Esophagus squamous epithelium (tissue), 5 donors: ENCODE measurements at places on chromosomes 6 and 20.

DNA sequence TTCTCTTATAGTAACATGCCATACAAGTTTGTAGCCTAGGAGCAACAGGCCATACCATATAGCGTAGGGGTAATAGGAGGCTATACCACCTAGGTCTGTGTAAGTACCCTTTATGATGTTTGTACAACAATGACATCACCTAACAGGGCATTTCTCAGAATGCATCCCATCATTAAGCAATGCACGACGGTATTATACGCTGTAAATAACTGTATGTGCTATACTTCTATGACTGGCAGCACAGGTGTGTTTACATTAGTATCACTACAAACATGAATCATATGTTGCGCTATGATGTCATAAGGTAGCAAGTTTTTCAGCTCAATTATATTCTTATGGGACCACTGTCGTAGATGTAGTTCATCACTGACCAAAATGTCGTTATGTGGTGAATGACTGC is 31.0 kb downstream of the ADNP start:
- no peak for DNase-seq

- DNase-seq: no peak
Measured at GRCh38 chr20:21557241-21558020, 43.6 kb upstream of the NKX2-2 start.

GRCh38 chr20:61954276-61955021 is 111.2 kb downstream of the TAF4 start:
- DNase-seq: no peak

GRCh38 chr6:101608703-101609102 is 215.2 kb downstream of the GRIK2 start:
- no peak for DNase-seq

DNA sequence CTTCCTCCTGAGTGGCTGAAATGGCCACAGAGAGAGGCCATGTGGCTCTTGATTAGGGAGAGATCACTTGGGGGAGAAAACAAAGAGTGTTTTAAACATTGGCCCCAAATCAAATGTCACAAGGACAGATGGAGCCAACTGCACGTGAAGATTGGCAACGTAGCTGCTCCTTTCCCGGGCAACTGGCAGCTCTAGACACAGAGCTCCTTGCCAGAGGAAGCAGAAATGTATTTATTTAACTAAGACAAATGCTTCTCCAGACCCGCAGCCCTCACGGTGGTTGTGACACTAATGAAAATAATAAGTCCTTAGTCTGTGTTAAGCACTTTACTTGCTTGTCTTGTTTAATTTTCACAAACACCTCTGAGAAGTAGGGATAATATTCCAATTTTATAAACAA is 49.6 kb upstream of the DSN1 start:
- DNase-seq: no peak

DNA sequence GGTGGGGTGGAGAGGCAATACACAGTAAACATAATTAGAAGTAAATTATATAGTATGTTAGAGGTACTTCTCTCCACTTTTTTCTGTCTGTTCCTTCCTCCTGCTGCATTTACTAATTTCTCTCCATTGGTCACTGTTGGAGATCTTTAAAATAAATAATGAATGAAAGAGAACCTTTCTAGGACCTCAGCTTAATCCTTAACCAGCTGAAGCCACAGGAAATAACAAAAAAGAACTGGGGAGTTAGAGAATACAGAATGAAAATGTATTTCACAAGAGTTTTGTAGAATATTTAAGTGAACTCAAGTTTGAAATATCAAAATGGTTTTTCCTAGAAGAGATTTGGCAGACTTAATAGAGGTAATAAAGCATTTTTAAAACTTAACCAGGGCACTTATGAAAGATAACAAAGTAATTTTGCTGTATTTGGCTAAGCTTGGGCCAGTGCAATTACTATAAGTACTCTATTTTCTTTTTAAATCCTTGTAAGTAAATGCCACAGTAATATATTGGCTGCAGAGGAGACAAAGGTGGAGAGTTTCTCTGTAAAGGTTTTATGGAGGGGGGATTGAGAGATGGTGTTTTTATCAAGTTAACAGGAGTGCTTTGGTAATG is 405.0 kb downstream of the CDKAL1 start:
- DNase-seq: no peak

DNA sequence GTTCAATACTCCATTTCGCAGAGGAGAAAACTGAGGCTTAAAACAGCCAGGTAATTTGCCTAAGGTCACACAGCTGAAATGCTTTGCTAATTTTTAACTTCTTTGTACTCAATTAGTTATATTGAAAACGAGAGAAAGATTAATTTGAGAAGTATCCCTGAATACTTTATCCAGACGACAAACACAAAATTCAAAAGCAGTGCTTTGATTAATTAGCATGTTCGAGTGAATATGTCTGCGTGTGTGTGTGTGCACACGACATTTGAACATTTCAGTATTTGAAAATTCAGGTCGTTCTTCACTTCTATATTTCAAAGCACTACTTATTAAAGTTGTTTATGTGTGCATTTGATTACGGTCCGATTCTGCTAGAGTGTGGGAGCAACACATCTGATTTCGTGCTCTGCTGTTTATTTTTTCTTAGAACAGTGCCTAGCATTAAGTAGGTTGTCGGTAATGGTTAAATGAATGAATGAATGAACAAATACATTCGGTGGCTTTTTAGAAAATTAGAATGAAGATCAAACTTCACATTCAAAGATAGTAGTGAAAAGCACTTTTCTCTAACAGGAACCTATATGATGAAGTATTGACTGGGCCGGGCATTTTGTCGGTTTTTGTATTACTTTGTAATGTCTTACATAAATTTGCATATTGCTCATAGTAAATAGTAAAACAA is 36.9 kb upstream of the SYNCRIP start:
- no peak for DNase-seq

DNA sequence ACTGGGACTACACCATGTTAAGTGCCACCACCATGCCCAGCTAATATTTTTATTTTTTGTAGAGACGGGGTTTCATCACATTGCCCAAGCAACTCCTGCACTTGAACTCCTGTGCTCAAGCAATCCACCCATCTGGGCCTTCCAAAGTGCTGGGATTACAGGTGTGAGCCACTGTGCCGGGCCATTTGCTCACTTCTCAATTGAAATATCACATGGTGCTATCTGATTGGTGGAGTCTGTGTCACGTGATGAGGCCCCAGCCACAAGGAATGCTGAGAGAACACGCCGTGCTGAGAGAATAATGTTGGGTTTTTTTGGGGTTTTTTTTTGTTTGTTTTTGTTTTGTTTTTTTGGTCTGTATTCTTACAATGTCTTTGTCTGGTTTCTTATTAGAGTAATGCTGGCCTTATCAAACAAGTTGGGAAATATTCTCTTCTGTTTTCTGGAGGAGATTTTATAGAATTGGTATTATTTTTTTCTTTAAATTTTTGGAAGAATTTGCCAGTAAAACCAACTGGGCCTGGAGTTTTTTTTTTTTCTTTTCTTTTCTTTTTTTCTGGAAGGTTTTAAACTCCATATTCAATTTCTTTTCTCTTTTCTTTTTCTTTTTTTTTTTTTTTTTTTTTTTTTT is 183.2 kb upstream of the KCNG1 start:
- DNase-seq: no peak

DNA sequence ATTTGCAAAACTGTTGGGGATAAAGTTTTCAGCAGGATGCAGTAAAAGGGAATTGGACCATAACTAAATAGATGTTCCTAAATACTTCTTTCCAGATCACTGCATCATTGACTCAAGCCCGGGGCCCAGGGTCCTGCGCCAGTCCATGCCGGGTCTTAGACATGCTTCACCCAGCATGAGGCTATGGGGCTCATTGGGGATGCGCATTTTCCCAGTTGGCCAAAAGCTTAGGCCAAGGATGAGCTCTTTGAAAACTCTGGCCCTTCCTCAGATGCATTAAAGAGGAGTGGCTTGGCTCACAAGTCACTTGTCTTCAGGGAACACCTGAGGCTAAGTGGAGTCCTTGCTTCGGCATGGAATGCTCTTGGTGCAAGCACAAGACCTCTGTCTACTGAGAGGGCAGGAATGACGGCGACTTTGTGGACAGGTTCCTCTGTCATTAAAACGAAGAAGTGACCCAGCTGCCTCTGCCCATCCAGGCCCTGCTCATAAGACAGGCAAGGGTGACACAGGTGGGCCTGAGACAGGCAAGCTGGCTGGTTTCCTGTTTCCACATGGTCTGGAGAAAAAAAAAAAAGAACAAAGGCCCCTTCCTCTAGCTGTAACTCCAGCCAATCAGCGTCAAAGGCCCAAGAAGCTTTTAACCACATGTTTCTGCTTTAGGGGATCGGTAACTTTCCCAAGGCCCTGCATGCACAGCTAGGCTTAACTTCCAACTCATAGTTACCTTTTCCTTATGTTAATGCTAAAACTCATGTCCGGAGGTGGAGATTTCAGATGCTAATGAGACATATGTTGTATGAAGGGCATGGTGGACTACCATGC is 81.4 kb upstream of the CDH4 start:
- DNase-seq: no peak

GRCh38 chr6:119915971-119916370 is 566.4 kb upstream of the MAN1A1 start:
- no peak for DNase-seq

DNA sequence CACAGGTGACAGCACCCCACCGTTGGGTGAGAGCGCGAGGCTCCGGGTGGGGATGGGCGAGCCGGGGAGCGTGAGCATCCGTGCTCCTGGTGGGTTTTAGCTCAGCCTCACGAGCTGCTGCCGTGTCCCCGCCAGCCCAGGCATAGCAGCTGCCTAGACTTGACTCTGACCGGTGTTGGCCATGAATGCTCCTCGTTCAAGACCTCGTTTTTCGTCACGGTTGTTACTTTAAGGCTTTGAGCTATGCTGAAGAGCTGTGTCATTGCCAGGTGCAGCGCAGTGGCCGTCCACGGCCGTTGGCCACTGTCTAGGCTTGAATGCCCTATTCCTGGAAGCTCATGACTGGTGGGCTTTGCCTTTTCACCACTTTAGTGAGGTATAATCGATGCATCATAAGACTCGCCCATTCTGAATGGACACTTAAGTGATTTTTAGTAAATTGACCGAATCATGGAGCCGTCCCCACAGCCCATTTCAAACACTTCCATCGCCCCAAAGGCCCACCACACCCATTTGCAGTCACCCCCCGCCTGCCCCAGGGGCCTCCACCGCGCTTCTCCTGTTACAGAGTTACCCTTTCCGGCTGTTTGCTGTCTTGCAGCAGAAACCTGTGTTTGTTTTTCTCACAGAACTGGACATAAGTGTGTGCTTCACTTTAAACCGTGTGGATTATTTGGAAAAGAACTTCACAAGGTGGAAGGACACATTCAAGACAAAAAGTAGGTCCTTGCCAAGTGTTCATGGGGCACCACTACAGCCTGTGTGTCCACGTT is 21.4 kb upstream of the ADRM1 start:
- no peak for DNase-seq

- no peak for DNase-seq
Measured at GRCh38 chr6:169618526-169619490, 83.0 kb downstream of the WDR27 start.

- DNase-seq: no peak
Measured at GRCh38 chr20:16314748-16315159, 258.5 kb downstream of the KIF16B start.

GRCh38 chr6:109039795-109040194 is 54.9 kb downstream of the SESN1 start:
- DNase-seq: no peak

GRCh38 chr20:57439432-57439831 is 48.2 kb downstream of the RBM38 start:
- no peak for DNase-seq

DNA sequence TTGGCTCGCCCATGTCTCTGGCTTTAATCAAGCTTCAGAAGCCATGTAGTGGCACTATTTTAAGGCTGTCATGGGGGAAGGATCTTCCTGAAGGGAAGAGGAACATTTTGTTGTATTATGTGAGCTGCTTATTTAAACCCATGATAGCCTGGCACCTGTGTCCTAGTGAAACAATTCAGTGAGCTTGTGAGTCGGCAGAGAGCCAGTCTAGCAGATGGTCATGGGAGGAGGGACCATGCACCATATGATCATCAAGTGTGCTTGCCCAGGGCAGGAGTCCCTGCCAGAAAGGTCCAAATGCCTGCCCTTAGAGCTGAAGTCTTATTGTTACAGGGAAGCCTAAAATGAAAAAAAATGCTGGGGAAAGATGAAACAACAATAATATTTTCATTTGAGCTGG is 132.9 kb downstream of the PRDM13 start:
- DNase-seq: no peak

GRCh38 chr6:156919814-156920369 is 142.7 kb downstream of the ARID1B start:
- DNase-seq: no peak

GRCh38 chr20:44461142-44461802 is 14.4 kb upstream of the TTPAL start:
- DNase-seq: no peak

- DNase-seq: peak; percentile 8
Measured at GRCh38 chr20:51400051-51400926, 142.2 kb downstream of the NFATC2 start.

DNA sequence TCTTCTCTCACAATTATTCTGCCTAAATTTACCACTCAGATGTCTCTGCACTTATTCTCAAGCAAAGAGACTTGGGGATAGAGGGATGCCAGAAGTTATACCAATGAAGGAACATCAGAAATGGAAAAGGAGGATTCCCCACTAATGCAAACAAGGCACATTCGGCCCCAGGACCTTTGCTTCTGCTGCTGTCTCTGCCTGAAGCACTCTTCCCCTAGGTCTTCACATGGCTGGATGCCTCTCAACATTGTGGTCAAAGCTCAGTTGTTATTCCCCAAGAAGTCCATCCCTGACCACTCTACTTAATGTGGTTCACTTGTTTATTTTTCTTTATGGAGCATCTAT is 508.7 kb downstream of the DOK5 start:
- no peak for DNase-seq

DNA sequence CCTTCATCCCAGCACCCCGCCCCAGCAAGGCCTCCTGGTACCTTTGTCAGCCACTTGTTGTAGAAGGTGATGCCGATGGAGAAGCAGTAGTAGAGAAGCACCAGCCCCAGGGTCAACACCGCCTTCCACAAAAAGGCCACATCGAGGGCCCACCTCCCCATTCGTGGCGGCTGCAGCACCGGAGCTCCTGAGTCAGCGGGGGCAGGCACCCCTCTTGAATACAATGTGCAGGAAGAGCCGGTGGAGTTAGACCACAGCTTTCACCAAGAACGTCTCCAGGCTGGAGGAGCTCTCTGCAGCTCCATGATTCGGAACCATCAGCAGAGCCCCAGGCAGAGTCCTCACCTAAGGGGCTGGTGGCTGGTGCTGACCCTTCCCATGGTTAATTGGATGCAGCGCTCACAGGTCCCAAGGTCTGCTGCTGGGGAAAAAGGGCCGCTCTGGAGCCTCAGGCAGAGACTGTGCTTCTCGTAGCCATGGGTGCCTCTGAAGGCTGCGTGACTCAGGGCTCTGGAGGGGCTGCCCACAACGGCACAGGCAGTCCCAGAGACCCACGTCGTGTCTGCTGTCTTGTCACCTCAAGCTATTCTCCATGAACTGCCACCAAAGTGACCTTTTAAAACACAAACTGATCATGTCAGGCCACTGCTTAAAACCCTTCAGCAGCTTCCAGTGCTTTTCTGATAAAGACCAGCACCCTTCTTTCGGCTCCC is 47.9 kb downstream of the ELMO2 start:
- no peak for DNase-seq

GRCh38 chr6:77638129-77638830 is 14.6 kb upstream of the MEI4 start:
- DNase-seq: no peak

- no peak for DNase-seq
Measured at GRCh38 chr6:42093582-42094329, 43.4 kb downstream of the TAF8 start.
